ENCODE measurements at places on chromosomes 3 and 15.

GRCh38 chr15:66862940-66863335 is 160.9 kb downstream of the SMAD6 start:
- DNase-seq, result peak; percentile 55

- DNase-seq, result no peak
Measured at GRCh38 chr3:9118222-9118621, 131.2 kb downstream of the SRGAP3 start.

DNA sequence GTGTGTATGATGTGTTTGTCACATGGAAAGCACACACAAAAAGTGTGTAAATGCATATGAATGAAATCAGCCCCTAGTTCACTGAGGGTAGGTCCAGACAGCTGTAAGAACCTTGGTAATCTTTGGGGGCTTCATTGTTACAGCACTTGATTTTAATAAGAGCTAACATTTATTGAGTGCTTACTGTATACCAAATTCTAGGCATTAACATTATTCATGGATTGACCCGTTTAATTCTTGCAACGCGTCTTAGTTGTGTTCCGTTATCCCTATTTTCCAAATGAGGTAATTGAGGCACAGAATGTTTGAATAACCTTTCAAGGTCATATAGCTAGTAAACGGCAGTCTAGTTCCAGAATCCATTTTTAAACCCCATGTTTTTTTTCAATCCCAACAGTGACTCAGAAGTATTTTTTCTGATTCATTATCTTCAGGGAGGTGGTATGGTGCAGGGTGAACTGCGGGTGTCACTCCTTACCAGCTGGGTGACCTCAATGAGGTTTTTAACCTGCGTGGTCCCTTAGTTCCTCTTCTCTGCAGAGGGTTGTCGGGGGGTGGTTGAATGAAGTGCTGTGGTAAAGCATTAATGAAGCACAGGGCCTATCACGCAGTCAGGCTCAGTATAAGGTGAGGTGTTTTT is 14.2 kb downstream of the RAB8B start:
- DNase-seq, result peak; percentile 40

DNA sequence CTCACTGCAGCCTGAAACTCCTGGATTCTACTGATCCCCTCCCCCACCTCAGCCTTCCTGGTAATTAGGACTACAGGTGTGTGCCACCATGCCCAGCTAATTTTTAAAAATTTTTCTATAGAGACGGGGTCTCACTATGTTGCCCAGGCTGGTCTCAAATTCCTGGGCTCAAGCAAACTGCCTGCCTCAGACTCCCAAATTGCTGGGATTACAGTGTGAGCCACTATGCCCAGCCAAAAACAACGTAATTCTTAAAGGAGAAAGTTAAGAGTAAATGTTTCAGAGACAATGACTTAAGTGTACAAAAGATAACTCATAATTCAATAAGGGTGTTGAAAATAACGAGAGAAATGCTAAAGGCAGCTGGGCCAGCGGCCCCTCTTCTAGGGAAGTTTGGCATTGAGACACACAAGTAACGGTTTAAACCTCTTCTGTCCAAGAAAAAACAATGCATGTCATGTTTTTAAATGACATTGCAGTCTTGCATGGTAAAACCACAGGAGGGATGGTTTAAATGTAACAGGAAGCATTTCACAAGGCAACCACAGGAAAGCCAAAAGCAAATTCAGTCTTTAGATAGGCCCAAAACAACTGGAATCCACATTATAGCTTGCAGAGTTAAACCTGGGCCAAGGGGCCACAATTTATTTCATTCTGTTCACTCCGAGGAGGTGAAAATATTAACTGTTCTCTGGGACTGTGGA is 5.1 kb downstream of the PROK2 start:
- DNase-seq, result no peak

- no peak for DNase-seq
Measured at GRCh38 chr3:136366289-136366688, 116.1 kb downstream of the PCCB start.

- no peak for DNase-seq
Measured at GRCh38 chr15:89016549-89017041, 71.7 kb upstream of the ABHD2 start.

GRCh38 chr3:145422556-145422955 is 738.4 kb downstream of the PLOD2 start:
- DNase-seq, result no peak

DNA sequence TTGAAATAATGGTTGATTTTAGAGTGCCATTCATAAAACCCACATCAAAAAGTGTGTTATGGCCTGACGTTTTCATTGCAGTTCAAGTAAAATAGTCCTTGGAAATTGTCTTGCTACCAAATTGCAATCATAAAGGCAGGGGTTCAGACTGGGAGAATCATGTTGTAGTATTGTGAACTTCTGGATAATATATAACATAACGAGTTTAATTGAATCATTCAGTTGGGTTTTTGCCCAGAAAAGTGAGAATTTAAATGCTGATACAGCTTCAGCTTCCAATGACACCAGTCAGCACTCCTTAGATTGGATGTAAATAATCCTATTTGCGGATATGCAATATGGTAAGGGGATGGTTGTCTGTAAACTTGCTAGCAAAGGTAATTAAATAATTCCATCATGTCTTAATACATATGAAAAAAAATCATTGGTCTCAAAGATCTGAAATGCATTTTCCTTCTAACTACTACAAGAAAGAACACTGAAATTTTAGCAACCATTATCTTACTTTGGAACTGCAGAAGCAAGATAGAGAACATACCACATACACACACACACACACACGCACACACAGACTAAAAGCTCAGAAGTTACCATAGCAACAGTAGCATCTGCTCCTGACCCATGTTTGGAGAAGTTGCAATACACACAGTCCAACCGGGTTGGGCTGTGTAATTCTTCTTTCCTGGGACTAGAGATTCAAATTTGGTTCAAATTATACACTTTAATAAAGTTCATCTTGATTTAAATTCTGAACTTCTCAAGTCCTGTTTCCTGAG is 686.2 kb upstream of the NR2F2 start:
- DNase-seq, result no peak

DNA sequence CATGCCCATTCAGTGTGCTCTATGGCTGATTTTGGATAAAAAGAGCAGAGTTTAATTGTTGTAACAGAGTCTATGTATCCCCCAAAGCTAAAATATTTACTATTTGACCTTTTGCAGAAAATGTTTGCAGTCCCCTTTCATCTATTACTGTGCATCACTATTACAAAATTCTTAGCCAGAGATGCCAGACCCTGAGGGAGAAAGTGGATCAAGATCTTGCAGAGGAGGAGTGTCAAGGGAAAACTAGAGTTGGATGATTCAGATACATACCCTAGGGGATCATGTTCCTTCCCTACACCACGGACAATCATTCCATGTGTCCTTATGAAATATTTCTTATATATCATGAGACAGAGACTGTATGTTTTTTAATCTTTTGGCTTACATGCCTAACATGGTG is 68.6 kb upstream of the TPRG1 start:
- DNase-seq, result no peak

DNA sequence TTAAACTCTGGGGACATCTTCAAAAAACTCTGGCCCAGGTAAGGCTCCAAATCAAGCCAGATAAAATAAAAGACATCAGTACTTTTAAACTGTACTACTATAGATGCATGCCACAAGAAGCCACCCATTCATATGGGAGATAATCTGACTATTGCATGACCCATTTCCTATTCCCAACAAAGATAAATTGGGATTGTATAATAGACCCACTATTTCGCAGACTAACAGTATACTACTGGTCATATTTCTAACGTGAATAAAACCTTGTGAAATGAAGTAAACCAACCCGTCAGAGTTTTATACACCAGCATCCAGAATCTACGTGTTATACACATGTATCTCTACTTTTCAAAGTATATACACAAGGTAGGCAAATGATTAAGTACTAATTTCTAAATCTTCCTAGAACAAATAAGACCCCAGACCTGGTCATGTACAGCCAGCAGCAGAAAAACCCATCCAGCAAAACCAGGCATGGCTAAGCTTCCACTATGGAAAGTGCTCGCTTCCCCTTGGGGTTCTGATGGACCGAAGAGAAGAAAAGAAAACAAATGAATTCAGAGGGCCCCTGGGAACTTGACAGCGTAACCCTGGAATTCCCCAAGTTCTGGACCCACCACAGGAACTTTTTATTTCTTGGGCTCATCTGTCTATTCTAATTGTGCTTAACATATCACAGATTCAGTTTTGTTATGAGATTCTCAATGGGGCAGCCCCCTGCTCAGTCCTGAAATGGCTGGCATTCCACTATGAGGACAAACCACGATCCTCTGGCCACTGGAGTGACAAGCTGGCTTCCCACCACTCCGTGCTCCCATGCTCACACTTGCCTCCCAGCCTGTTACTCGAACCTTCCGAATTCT is 69.1 kb downstream of the MB21D2 start:
- no peak for DNase-seq

DNA sequence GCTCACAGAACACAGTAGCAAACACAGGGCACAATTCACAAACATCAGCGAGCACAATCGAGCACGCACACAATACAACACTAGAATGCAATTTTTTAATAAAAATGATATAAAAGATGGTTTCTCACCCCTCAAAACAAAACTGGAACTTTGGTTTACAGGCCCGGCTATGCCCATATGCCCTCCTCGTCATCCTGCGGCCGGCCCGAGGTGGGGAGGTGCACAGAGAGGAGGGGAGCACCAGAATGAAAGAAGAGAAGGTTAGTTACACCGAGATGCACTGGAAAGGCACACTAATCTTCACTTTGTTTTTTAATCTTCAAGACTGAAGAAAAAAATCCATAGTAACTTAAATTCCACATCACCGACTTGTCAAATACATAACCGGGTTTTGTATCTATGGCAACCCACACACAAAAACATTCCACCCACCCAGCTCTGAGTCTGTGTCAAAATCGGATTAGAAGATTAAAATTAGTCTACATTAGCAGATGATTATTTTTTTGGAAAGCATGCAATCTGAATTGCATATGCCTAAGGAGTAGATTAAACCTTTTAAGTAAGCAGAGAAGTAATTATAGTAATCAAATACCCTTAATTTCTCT is 196.7 kb upstream of the WNT5A start:
- DNase-seq, result no peak

GRCh38 chr3:144384241-144384979 is 412.8 kb downstream of the DIPK2A start:
- no peak for DNase-seq

All from stimulated activated CD8-positive, alpha-beta memory T cell treated with anti-CD3 and anti-CD28 coated beads, Interleukin-7, amount 100 ng/mL, for 4 hours (primary cell).